Esophagus mucosa (tissue), 1 donor: ENCODE measurements at places on chromosomes 11 and 22.

DNA sequence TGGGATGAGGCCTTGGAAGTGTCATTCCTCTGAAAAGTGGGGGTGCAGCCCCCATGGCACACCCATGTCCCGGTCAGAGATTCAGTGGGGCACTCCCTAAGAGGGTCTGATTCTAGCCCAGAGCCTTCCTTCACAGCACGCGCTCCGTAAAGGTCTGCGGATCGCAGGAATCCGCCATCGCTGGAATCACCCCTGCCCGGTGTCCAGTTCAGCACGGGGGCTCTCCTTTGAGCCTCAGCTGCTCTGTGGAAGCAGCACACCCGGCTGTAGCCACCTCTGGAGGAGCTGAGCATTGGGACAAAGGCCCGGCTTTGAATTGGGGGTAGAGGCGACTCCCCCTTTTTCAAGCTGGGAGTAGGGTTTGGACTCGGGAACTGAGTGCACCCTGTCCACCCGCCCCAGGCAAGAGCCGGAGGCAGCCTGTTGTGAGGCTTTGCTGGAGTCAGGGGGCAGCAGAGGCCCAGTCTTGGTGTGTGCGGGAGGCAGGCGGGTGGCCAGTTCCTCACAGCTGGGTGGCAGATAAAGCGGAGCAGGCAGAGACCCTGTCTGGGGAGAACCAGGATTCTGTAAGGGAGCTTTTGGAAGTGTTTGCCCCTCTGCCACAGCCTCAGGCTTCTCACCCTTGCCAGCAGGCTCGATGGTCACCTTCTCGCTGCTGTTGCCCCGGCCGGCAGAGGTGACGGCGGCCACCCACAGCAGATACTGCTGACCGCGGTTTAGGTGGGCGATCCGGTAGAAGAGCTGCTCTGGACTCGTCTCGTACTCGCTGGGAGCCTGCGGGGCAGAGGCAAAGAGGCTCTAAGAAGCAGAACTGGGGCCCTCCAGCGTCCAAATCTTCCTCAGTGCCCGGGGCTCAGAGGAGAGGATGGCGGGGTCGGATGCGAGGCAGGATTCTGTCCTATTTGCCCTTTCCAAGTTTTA is 115.9 kb downstream of the CEP164 start:
- no peak for ATAC-seq

DNA sequence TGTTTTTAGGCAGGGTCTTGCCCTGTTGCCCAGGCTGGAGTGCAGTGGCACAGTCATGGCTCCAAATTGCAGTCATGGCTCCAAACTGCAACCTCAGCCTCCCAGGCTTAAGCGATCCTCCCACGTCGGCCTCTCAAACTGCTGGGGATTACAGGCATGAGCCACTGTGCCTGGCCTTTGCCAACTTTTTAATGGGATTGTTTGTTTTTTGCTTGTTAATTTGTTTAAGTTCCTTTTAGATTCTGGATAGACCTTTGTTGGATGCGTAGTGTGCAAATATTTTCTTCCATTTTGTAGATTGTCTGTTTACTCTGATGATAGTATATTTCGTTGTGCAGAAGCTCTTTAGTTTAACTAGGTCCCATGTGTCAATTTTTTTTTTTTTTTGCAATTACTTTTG is 10.0 kb upstream of the SCGB1D1 start:
- no peak for ATAC-seq

DNA sequence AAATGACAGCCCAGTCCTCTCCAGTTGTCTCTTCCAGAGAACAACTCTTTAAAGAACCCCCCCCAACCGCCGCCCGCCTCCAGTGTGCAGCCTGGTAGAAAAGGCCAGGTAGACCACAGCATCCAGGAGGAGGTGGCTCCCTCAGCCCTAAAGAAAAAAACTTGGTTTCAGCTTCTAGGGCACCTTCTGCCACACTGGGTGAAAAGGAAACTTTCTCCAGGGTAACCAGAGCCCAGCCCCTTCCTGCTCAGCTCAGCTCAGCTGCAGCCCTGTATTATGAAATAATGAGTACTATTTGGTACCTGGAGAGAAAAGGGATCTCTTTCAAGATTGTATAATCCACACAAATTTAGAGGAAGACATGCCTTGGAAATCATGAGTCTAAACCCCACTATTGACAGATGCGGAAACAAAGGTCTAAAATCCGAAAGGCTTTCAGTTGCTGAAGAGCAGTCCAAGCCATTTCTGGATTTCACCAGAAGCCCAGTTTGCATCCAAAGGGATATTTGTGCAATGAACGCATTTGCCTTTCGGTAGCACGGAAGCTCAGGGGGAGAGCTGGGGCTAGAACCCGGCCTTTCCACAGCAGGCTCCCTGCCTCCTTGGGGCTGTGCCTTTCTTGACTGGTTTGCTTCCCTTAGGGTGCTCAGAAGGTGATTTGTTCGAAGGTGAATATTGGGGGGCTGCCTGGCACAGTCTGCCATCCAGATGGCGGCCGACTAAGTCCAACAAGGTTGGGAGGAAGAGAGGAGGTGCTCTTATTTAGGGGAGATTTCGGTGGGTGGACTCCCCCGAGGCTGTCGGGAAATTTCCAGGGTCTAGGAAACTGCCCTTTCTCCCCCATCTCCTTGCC is 3.3 kb downstream of the FXYD6 start:
- no peak for ATAC-seq

DNA sequence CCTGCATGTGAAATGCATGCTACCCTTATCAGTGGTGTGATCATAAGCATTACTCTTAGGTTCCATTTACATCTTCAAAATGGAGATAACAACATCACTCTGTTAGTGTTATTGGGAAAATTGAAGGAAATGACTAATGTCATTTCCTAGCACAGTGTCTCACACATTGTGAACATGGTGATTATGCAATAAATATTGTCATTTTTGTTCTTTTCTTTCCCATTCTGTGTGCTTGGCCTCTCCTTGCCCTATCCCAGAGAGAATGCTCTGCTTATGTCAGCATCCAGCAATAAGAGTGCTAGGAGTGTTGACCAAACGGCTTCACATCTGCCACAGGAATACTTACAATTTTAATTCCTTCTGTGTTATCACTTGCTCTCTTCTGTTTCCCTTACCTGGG is 1024.1 kb upstream of the CCDC90B start:
- no peak for ATAC-seq

GRCh38 chr11:38252620-38253019 is 1654.6 kb upstream of the RAG2 start:
- ATAC-seq = no peak

- no peak for ATAC-seq
Measured at GRCh38 chr11:5369789-5370188, 13.8 kb upstream of the OR51M1 start.
